Karpas-422 (cell line): ENCODE measurements at places on chromosomes 7 and 10. TPM values are rescaled to one million over a fixed set of nuclear protein-coding genes. Genes with fewer than 3 reads are reported as not detected.

GRCh38 chr7:10632712-10633111, 341.0 kb upstream of the PHF14 start:
- no peaks in the 10 kb centered on the region for H3K36me3 ChIP-seq
- no peak for DNase-seq
- no peak overlapping the region for H3K4me3 ChIP-seq
- peaks cover 3% of the 10 kb centered on the region; the same call in 1 of the 2 replicates for H3K4me1 ChIP-seq
- H3K27ac ChIP-seq = no peak overlapping the region

DNA sequence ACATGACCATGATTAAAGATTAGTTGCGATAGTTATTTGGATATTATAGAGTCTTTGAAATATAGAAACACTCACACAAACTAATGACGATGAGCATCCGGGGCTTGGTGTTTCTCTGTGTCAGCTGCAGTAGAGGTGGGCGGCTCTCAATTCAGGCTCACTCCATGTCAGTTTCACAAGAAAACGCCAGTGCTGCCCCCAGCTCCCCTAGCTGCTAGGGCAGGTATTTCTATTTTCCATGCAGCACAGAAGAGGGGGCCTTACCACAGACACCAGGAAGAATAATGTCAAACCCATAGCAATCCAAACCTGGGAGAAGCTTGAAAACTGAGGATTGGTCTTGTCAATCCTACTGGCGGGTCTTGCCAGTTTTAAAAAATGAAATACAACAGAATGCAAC, 197.1 kb downstream of the PHTF2 start:
- no peak for DNase-seq
- no peak overlapping the region for H3K27ac ChIP-seq
- no peaks in the 10 kb centered on the region for H3K36me3 ChIP-seq
- H3K27me3 ChIP-seq = no peaks in the 10 kb centered on the region

DNA sequence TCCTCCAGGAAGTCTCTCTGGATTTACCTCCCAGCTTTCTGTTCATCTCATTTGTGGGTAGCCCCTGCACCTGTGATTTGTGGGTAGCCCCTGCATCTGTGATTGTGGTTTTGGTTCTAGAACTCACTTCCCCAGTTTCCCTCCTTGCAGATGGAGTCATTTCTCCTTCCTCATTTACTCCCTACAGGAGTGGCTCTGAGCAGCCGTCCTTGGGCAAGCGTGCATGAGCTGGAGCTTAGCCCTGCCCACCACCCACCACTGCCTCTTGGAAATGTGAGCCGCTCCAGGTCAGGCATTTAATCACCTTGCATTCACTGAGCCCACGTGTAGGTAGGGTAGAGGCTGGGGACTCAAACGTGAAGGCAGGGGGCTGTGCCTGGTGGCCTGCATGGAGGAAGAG, 8.2 kb downstream of the COL26A1 start:
- H3K27me3 ChIP-seq = no peaks in the 10 kb centered on the region
- H3K36me3 ChIP-seq = no peaks in the 10 kb centered on the region
- no peak for DNase-seq
- H3K4me3 ChIP-seq = no peak overlapping the region

- H3K27me3 ChIP-seq = no peaks in the 10 kb centered on the region
- H3K27ac ChIP-seq = no peak overlapping the region
- no peak overlapping the region for H3K4me3 ChIP-seq
Observed at GRCh38 chr10:112115781-112116385, 67.7 kb downstream of the GPAM start.

PDZD7 gene
- total RNA-seq = 2.6 and 3.0 TPM in 2 replicates

DNA sequence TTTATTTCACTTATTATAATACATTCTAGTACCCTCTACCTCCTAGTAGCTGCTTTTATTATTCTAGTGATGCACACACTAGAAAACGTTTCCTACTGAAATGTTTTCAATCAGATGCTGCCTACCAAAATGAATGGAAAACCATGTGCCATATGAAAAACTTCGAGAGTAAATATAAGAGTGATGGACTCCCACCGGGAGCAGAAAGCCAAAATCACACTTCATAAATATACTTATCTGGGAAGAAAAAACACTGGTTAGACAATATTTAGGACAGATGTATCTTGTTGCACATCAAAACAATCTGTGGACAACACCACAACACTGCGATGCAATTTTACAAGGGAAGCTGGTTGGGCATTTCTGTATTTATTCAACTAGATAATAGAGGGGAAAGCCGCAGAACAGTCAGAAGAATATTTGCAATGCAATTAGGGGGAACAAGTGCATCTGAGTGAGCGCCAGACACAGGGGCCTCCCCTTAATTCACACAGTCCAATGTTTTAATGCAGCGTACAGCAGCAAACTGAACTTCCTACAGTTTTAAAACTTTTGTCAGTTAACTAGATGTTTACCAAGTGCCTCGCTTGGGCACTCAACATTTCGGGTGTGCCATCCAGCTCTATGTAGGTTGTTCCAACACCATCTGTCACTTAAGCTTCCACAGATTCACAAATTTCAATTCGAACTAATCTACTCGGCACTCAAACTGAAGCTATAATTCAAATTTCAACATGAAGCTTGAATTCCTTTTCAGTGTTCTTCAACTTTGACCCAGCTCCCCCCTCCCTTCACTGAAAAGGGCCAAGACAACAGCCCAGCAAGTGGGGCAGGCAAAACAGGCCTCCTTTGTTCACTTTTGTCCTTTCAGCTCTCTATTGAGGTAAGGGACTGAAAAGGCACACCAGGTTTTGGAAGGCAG, 7.4 kb downstream of the NRCAM start:
- H3K27ac ChIP-seq = no peak overlapping the region
- no peaks in the 10 kb centered on the region for H3K36me3 ChIP-seq
- no peaks in the 10 kb centered on the region for H3K4me1 ChIP-seq
